ENCODE measurements at places on chromosomes 4 and X. TPM values are rescaled to one million over a fixed set of nuclear protein-coding genes. Genes with fewer than 3 reads are reported as not detected.

GRCh38 chr4:182843808-182844325 is 73.3 kb downstream of the DCTD start:
- no peaks in the 10 kb centered on the region for H3K27me3 ChIP-seq
- H3K36me3 ChIP-seq: no peaks in the 10 kb centered on the region
- H3K27ac ChIP-seq: no peak overlapping the region
- H3K4me3 ChIP-seq: no peak overlapping the region
- DNase-seq: no peak

- no peak for DNase-seq
- no peak overlapping the region for H3K4me3 ChIP-seq
- no peaks in the 10 kb centered on the region for H3K4me1 ChIP-seq
- H3K36me3 ChIP-seq: no peaks in the 10 kb centered on the region
These were observed 73.3 kb downstream of the OR13H1 start for GRCh38 chrX:131617182-131617581.

The SORBS2 gene
- total RNA-seq: 210 TPM

GRCh38 chrX:3577551-3577950 is 135.9 kb downstream of the PRKX start:
- H3K4me3 ChIP-seq: no peak overlapping the region
- no peaks in the 10 kb centered on the region for H3K36me3 ChIP-seq
- H3K27me3 ChIP-seq: no peaks in the 10 kb centered on the region
- H3K27ac ChIP-seq: no peak overlapping the region
- no peak for DNase-seq

DNA sequence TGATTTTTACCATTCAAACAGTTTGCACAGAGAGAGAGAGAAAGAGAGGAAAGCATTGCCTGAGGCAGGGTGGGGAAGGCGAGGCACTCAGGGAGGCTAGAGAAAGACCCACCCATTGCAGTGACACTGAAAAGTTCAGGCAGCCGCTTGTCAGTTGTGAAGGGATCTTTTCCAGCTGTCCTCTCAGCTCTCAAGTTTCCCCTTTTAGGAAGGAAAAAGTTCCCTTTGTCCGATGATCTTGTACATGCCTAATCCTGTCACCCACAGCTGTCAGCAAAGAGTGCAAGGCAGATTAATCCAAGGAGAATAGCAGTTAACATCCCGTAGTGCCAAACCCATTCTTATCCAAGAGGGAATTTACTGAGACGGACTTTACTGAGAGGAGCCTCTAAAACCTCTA is 255.0 kb downstream of the MAGEB5 start:
- DNase-seq: no peak
- no peak overlapping the region for H3K27ac ChIP-seq
- H3K27me3 ChIP-seq: no peaks in the 10 kb centered on the region

- no peaks in the 10 kb centered on the region for H3K27me3 ChIP-seq
- DNase-seq: peak; percentile 30
- H3K4me3 ChIP-seq: no peak overlapping the region
- peak overlapping the region; percentile 17 for H3K27ac ChIP-seq
- H3K4me1 ChIP-seq: no peaks in the 10 kb centered on the region
These were observed 1092.1 kb upstream of the PRKX start for GRCh38 chrX:4805502-4805901.

Measured in body of pancreas (tissue), 4 donors.